ENCODE measurements at places on chromosomes 1 and 21.

GRCh38 chr1:173201969-173202368, 5.2 kb downstream of the TNFSF4 start:
- ATAC-seq: no peak

DNA sequence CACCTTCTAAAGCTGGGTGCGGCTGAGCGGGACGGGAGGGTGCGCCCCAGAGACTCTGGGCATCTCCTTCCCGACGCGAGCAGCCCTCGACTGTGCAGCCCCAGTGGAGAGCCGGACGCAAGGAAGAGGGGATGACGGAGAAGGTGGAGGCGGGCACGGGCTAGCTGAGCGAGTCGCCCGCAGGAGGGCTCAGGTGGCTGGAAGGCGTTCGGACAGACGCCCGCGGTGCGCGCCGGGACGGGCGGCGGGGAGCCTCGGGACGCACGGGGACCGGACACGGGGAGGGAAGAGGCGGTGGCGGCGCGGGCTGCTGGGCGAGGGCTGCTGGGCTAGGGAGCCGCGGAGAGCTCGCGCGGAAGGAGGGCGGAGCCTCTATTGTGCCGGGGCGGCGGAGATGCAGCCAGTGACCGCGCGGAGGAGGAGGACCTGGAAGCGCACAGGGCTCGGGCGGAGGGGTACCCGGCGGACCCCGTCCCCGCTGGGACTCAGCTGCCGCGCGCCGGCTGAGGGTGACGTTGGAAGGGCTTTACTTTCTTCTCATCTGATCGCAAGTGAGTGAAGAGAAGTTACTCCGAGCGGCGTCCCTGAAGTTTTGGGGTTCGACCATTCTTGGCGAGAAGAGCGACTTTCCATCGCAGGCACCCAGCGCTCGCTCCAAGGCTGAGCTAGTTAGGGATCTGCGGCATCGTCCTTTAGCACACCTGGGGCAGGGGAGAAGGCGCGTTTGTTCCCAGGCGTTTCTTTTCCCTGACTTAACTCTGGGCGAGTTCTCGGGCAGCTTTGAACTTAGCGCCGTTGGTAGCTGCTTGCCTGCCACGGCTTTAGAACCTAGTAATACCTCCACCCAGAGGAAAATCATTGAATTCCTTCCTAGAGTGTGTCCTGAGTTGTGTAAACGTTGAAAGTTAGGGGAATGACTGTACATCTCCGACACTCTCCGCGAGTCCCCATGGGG, at the start of gene OLFML2B:
Gene OLFML2B, minus strand, starts transcription at position 323 of the 955 bp plus-strand sequence. CDS start 439 bp downstream, outside the sequence.
- peak; percentile 74 for ATAC-seq

DNA sequence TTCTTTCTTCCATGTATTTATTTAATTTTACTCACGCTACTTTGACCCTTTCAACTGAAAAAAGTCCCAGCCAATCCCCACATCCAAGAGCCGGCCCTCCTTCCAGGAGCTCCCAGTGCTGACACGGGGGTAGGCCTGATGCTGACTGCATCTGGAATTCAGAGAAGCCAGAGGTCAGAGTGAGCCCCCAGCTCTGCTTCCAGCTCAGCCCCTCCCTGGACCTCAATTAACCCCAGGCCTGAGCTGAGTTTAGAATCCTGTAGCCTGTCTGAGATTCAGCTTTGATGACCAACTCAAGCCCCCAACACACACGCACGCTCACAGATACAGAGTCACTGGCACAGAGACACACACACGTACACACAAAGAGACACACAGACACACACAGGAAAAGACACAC, 247.9 kb downstream of the NPHP4 start:
- no peak for ATAC-seq

GRCh38 chr1:9561429-9561828, 22.2 kb downstream of the SLC25A33 start:
- ATAC-seq: no peak

DNA sequence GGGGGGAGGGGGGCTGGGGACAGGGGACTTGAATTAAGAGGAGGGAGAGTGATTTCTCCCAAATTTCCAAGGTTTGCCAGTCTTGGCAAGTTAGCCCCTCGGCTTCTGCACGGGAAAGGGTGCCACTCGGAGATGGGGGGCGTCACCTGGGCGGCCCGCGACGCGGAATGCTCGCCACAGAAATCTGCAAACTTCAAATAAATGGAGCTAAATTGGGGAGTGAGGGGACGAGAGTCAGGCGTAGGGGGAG, 885 bp upstream of the SSBP3 start:
- no peak for ATAC-seq
